ENCODE measurements at places on chromosomes 7 and 10.

- no peak for DNase-seq
Measured at GRCh38 chr10:102962267-102962666, 44.2 kb downstream of the CNNM2 start.

- no peak for DNase-seq
Measured at GRCh38 chr7:46215987-46216567, 295.0 kb upstream of the IGFBP3 start.

- peak; percentile 29 for DNase-seq
Measured at GRCh38 chr10:7789390-7789789, 1.4 kb downstream of the ATP5F1C start.

DNA sequence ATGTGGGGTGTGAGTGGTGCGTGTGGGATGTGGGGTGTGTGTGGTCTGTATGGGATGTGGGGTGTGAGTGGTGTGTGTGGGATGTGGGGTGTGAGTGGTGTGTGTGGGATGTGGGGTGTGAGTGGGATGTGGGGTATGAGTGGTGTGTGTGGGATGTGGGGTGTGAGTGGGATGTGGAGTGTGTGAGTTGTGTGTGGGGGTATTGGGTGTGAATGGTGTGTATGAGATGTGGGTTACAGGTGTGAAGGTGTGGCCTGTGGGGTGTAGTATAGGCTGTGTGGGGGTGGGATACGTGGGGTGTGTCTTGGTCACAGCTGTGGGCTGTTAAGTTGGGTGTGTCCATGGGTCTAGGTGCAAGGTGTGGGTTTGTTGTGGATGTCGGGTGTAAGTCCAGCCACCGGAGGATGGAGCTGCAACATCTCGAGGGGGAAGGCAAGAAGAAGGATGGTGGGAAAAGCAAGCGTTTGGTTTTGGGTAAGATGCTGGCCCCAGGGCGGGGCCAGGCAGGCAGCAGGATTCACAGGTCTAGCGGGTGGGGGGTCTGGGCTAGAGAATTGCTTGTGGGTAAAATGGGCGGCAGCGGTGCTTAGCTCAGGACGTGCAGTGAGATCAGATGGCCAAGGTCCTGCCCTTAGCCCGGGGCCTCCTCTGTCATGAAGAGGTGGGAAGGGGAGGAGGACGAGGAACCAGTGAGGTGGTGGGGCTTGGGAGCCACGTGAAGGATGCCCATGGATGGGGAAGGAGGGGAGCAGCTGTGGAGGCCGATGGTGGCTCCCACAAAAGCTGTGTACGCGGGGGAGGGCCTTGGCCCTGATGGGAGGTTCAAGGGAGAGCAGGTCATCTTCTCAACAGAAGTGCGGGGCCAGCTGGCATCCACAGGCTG lies 60.1 kb downstream of the CFAP46 start:
- DNase-seq: no peak

DNA sequence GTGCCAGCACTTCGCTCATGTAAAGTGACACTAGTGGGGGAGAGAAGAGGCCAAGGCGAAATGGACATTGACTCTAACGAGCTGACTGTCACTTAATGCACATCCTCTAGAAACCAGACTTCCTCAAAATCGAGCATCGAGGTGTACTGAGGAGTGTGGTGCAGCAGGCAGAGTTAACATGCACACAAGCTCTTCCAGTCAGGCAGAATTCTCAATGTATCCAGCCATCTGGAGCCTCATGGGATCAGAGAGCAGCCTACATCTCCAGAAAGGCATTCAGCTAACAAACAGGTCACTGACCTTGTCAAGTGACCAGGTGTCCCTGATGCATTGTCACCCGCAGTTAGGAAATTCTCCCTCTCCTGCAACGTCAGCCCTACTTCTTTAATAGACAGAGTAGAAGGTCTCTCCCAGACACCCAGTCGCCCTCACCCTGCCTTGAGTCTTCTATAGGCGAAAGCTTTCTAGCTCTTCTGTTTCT lies 259.8 kb upstream of the AOAH start:
- DNase-seq: no peak

- peak; percentile 63 for DNase-seq
Measured at GRCh38 chr10:821322-821721, 110.2 kb downstream of the LARP4B start.

DNA sequence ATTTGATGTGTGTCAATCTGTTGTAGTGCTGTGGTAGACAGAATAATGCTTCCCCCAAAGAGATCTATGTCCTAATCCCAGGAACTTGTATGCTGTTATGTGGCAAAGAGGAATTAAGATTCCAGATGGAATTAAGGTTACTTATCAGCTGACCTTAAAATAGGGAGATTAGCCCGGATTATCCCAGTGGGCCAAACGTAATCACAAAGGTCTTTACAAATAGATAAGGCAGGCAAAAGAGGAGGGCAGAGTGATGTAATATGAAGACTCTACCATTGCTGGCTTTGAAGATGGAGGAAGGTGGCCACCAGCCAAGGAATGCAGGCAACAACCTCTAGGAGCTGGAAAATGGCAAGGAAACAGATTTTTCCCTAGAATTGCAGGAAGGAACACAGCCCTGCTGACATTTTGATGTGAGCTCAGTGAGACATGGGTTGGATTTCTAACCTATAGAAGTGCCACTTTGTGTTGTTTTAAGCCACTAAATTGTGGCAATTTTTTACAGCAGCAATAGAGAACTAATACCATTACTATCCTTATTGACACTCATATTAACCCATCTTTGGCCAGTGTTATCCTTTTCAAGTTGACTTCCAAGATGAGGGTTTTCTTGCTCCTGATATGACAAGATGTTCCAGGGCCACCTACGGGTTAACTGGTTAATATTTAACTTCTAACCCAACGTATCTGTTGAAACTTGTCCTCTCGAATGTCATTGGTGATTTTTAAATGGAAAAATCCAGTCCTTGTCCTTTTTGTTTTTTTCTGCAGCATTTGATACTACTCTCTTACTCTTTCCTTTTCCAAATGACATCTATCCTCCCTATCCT lies 29.3 kb downstream of the CYCS start:
- DNase-seq: no peak

- peak; percentile 72 for DNase-seq
Measured at GRCh38 chr10:22002591-22003176, 846 bp downstream of the DNAJC1 start.

GRCh38 chr10:29135337-29135736 lies 153.5 kb upstream of the LYZL1 start:
- DNase-seq: no peak

DNA sequence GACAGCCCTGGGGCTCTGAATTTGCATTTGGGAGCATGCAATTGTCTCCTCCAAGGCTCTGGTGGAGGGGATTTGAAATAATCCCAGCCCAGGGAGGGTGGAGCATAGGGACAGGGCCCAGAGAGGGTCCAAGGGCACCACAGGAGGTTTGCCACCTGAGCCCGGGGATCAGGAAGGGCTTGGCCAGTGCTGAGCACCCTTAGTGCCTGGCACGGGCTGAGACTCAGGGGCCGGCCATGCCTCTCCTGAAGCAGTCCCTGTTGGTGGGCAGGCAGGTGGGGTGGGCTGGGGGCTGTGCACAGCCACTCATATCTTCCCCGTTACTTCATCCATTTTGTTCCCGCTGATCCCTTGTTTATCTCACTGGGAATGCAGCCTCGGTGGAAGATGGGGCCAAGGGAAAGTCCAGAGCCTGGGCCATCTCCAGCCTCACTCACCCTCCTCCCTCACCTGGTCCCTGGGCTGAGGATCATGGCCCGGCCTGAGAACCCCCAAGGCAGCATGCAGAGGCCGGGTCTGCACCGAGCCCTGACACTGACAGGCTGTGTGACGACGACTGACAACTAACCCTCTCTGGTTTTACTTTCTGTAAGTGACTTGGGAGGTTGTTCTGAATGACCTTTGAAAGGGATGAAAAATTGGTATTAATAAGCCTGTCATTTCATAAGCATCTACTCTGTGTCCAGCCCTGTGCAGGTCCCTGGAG lies 38.5 kb downstream of the KCTD7 start:
- DNase-seq: no peak

GRCh38 chr7:11539853-11540252 lies 292.1 kb downstream of the THSD7A start:
- DNase-seq: peak; percentile 61

GRCh38 chr7:65222655-65223054 lies 151.0 kb upstream of the ZNF92 start:
- DNase-seq: no peak

GRCh38 chr7:157769526-157770215 lies 432.9 kb downstream of the DNAJB6 start:
- DNase-seq: no peak

- peak; percentile 84 for DNase-seq
Measured at GRCh38 chr7:84247591-84247990, 53.0 kb upstream of the SEMA3A start.

DNA sequence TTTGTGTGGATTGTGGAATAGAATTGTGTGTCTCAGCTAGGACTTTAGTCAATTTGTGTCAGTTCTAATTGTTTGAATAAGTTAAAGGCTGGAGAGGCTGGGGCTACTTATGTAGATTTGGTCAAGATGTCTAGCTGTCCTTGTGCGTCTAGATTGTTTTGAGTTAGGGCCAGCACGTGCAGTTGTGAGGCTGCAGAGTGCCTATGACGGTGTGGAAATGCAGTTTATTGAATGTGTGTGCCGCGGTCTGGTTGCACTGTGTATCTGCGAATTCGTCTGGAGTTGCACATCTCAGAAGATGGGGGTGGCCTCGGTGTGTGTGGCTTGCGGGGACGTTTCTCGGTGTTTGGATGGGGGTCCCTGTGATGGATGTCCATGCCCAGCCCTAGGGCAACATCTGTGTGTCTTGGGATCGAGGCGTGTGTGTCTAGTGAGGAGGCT lies 10.2 kb downstream of the EMX2 start:
- peak; percentile 34 for DNase-seq

- DNase-seq: no peak
Measured at GRCh38 chr7:47366211-47366610, 215.7 kb downstream of the TNS3 start.

DNA sequence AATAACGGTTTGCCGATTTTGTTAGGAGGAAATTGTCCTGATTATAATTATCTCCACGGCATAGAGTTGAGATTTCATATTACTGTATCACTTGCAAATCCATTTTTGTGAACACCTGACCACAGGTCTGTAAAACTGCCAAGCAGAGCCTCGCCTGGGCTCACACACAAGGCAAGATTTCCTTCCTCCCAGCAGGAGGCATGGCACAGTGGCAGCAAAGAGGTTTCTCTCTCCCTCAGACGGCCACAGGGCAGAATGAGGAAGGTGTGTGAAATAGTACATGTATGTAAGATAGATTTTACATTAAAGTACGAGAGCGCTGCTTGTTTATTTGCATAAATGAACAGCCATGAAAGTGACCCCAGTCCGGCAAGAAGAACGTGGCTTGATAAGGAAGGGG lies 130.1 kb downstream of the CELF2 start:
- no peak for DNase-seq

GRCh38 chr7:3695602-3696001 lies 394.6 kb downstream of the SDK1 start:
- no peak for DNase-seq

DNA sequence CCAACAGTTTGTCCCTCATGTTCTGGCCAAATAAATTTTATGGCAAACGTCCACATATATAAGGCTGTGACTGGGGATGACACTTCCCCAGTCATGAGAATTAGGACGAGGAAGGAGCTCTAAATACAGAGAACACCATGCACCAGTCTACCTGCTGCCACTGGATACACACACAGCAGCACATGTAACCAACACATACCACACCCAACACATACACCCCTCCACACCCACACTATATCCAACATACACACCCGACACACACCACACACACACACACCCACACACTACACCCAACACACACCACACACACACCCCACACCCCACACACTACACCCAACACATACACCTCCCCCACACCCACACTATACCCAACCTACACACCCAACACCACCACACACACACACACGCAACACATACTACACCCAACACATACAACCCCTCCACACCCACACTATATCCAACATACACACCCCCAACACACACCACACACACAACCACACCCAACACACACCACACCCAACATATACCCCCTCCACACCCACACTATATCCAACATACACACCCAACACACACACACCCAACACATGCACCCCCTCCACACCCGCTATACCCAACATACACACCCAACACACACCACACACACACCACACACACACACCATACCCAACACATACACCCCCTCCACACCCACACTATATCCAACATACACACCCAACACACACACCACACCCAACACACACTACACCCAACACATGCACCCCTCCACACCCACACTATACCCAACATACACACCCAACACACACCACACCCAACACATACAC lies 74.1 kb downstream of the HIPK2 start:
- DNase-seq: no peak

DNA sequence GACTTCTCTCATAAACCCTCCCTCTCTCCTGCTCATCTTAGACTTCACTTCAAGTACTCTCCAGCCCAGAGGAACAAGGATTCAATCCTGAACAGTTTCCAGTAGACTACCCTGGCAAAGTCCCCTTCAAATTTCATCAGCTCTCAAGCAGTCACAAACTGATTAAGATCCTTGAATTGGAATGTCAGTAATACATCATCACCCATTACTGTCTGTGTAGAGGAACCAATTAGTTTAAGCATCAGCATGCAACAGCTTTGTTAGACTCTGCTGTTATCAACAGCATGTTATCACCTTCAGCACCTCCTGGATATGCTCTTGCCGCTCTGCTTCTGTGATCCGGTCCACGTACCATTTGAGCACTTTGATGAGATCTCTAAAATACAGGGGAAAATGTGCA lies 307.0 kb upstream of the IMMP2L start:
- no peak for DNase-seq

- peak; percentile 11 for DNase-seq
Measured at GRCh38 chr7:70072220-70072619, 473.9 kb downstream of the AUTS2 start.

DNA sequence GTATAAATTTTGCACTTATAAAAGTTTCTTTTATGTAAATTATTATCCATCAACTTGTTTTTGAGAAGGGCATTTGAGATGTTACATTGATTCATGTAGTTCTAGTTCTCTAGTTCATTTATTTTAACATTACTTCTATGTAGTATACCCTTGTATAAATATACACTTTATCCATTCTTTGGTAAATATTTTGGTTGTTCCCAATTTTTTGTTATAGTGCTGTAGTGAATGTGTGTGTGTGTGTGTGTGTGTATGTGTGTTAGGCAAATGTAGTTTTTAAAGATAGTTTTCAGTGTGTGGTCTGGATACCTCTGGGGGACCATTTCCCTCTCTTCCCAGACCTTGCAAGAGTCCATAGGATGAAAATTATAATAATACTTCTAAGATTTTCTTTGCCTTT lies 15.0 kb downstream of the PRKAR2B start:
- DNase-seq: no peak

GRCh38 chr10:17643339-17643754 lies 604 bp upstream of the STAM start:
- DNase-seq: peak; percentile 81

GRCh38 chr10:78929541-78929940 lies 139.2 kb upstream of the ZMIZ1 start:
- DNase-seq: no peak

All from iris pigment epithelial cell (primary cell).